ENCODE measurements at places on chromosomes 2 and 18.

DNA sequence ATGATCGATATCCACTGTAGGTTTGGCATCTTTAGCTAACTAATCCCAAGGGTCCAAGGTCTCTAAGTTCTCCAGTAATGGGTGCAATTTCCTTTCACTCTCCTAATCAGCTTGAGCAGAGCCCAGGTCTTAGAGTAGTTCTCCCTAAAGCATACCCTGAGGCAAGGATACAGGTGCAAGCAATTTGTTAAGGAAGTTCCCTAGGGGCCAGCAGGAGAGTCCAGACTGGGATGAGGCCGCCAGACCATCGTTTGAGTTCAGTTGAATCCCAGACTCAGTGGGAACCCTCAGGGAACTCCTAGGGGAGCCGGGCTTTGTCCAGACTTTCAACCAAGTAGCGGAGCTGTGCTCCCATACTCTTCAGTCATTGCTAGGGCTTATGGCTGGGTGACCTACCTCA, 835.4 kb upstream of the CDH2 start:
- DNase-seq, result no peak

GRCh38 chr2:239948100-239948881, 76.9 kb downstream of the NDUFA10 start:
- no peak for DNase-seq

GRCh38 chr2:142918624-142919023, 41.2 kb downstream of the KYNU start:
- no peak for DNase-seq

DNA sequence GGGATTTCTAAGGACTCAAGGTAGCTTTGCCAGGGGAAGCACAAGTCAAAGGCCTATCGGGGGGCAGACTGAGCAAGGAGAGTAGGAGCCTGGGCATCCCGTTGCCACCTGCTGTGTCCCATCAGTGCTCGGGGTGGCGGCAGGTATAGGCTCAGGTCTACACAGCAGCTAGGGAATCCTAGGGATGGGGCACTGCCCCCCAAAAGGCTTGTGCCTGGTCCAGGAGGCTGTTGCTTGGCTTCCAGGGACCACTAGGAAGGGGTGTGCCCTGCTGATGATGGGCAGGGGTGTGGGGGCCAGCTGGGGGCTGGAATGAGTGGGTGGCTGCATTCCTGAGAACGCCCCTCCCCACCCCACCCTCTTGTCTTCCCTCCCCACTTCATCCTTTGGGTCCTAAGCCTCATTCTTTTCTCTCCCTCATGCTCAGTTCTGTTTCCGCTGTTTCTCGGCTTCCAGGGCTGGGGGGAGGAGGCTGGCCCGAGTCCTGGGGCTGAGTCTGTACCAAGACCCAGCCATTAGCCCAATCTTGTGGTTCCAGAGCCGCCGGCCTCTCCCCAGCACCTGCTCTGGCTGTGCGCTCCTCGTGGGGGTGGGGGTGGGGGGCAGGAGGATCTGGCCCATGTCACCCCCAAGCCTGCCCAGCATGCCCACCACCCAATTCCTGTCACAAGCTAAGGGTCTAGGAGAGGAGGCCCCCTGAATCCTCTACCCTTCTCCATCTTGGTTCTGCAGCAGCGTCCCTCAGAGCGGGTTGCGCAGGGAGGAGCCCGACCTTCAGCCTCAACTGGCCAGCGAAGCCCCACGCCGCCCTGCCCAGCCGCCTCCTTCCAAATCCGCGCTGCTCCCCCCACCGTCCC, 12.8 kb downstream of the SPEG start:
- no peak for DNase-seq

GRCh38 chr2:219218217-219218731, 484 bp downstream of the ABCB6 start:
- DNase-seq, result peak; percentile 86

DNA sequence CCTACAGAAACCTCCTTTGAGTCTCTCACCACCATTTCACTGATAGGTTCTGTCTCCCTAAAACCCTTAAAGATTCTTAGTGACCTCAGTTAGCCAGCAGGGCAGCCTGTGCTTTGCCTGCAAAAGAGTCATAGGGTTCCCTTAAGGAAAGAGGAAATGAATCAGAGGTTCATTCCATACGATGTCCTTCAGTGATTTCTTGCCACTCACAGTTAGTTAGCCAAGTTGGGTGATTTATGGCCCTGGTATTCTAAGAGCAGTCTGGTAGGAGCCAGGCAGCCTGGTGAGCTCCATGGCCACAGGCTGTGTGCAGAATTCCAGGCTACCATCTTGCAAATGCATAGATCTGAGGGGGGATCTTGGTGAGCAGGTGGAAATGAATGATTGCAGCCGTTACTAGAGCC, 18.7 kb upstream of the CCBE1 start:
- DNase-seq, result no peak

GRCh38 chr2:238254095-238254723, 14.4 kb upstream of the HES6 start:
- no peak for DNase-seq

DNA sequence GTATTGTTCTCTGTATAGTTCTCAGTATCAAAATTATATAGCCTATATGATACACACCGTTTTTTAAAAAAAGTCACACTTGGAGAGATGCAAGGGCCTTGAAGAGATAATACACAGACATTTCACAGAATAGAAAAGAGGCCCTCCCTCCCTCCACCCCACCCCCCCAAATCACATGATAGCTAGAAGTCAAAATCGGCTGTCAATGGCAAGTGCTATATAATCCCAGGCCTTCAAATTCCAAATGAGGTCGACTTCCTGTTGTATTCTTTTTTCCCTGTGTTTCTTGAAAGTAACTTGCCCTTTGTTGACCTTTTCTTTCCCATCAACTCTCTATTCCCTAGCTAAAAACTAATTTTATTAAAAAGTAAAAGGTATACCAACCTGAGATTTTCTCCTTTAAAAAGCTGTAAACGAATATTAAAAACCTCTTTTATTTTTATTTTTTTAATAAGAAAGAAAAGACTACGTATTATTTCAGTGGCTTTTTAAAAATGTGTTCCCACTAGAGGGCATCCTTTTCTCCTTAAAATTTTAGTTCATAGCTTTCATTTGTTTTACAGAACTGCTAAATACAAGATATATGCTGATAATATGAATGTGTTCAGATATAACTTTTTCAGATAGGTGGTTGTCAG, 46.6 kb downstream of the KCMF1 start:
- no peak for DNase-seq

DNA sequence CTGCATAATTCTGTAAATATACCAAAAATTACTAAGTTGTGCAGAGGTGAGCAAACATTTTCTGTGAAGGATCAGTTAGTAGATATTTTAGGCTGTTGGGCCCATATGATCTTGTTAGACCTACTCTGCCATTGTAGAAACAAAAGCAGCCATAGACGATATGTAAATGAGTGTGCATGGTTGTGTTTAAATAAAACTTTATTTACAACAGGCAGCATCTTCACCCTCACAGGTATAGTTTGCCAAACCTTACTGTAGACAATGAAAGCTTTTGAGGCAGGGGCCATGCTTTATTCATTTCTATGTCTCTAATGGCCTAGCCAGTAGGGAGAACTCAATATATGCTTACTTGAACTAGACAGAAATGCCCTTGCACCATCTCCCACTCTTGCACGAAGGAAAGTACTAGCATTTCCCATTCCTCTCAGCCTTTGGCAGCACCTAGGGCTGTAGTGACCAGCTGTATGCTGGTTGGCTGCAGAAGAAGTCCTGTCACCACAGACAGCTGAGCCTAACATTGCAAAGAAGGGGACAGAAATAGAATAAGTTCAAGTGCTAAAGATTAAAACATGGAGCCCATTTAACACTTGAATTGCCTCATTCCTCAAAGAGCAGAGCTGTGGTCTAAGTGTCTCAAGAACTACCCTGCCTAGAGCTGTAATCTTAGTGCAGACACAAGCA, 305.1 kb upstream of the MGAT5 start:
- DNase-seq, result no peak

DNA sequence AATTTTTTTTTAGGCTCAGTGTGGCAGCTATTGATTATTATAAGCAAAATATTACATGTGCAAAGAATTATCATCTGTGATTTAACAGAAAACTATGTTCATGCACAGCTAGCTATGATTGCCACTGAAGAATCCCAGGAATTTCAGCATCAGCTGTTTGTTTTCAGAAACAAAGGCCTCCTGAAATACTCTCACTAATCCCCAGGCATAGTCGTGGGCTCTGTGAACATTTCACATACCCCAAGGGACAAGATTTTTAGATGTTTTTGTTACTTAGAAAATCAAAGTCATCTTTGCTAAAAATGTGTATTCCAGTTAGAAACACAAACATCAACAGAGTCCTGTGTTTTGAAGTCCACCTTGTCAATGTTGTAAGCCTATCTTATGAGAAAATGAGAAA, 156.1 kb downstream of the MYO1B start:
- no peak for DNase-seq

DNA sequence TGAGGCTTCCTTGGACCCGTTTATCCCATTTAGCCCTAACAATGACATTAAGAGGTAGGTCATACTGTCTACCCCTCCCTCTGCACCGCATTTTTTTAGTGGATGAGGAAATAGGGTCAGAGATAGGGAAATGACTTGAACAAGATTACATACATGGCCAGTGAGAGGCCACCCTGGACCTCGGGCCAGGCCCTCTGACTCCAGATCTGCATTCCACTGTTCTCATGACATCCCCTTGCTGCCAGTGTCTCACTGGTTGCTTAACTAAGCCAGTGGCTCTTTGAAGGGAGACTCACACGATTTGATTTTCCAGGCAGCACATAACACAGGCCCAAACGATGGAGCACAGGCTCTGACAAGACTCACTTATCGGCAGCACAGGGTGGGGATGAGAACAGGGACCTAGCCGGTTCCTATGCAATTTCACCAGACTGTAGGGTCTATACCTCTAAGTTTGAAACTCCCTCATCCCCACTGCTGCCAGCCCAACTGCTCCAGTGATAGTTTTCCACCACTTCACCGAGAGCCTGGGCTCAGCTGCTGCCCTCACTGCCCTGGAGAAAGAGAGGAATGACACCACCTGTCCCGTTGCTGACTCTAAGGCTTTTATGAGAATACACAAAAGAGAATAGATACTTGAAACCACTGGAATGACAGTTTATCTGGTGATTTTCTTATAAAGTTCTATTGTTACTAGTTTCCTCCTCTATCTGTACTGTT, 82.5 kb downstream of the TMEM247 start:
- no peak for DNase-seq

GRCh38 chr18:13681701-13682100, 44.7 kb downstream of the FAM210A start:
- DNase-seq, result no peak

DNA sequence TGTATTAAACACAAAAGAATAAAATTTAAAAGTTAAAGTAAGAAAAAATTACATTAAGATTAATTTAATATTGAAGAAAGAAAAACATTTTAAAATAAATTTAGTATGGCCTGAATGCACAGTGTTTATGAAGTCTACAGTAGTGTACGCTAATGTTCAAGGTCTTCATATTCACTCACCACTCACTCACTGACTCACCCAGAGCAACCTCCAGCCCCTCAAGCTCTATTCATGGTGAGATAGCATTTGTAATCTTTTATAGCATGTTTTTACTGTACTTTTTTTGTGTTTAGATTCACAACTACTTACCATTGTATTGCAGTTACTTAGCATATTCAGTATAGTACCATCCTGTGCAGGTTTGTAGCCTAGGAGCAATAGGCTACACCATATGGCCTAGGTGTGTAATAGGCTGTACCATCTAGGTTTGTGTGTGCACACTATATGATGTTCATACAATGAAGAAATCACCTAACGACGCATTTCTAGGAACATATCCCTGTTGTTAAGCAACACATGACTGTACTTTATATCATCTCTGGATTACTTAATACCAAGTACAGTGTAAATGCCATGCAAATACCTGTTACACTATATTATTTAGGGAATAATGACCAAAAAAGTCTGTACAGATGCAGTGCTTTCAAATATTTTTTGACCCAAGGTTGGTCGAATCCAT, 144.0 kb upstream of the IL1R2 start:
- no peak for DNase-seq

GRCh38 chr2:134217924-134218323, 35.9 kb upstream of the MGAT5 start:
- no peak for DNase-seq

GRCh38 chr2:58291726-58292438, 50.8 kb upstream of the FANCL start:
- DNase-seq, result no peak

- no peak for DNase-seq
Measured at GRCh38 chr2:127678531-127678930, 3.2 kb upstream of the LIMS2 start.

DNA sequence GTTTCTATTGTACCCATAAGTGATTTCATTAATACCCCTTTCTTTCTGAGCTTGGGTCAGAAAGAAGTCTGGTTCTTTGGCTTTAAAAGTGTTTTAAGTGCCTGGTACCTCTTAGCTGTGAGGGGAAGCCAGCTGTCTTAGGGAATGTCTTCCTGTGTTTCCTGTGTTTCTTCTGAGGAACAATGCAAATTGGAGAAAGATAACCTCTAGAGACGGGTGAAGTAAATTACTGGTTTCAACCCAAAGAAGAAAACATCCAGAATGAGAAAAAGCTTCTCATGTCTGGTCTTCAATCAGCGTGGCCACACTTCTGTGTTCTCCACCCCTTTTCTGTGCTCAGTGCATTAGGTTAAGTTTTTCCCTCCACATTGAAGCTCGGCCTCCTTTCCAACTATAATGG, 10.2 kb upstream of the CHN1 start:
- no peak for DNase-seq

- no peak for DNase-seq
Measured at GRCh38 chr18:62809900-62810299, 94.6 kb downstream of the PHLPP1 start.

DNA sequence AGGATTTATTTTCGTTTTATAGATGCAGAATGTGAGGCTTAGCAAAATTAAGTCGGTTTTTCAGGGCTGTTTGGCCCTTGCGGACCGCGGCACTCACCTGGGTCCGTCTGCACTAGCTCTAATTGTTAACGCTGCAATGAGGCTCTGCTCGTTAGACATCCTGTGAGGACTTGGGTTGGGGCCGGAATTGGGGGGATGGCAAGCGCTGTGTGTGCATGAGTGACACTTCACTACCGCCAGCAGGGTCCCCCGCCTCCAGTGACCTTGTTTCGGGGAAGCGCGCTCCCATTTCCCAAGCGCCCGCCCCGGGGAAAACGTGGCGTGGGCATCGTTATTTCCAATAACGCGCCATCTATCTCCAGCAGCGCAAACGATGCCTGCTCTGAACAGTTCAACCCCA, 54.2 kb downstream of the KCNG2 start:
- no peak for DNase-seq

GRCh38 chr2:85935746-85936208, 47.0 kb upstream of the ST3GAL5 start:
- no peak for DNase-seq

GRCh38 chr2:88933980-88934379, 242.5 kb downstream of the RPIA start:
- DNase-seq, result no peak

- no peak for DNase-seq
Measured at GRCh38 chr2:232389327-232389726, 10.8 kb downstream of the ALPP start.
